ENCODE measurements at places on chromosomes 3 and 15. TPM values are rescaled to one million over a fixed set of nuclear protein-coding genes. Genes with fewer than 3 reads are reported as not detected.

DNA sequence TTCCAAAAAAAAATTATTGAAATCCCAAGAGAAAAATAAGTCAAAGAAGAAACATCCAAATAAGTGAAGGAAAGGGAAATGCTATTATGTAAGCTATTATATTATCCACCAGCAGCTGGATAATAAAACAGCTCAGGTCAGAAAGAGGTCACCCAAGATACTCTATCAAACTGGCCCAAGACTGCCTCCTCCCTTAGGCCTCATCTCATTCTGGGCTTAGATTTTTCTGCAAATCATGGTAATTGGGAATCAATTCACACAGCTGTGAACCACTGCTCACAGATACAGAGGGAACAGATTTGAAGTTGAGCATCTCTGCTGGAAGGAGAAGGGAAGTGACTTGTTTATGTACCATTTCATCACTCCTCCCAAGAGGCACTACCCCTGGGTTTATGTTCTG is 294.6 kb upstream of the DPPA4 start:
- H3K27ac ChIP-seq = no peak overlapping the region
- H3K36me3 ChIP-seq = no peaks in the 10 kb centered on the region
- H3K4me3 ChIP-seq = no peak overlapping the region

PCYT1A gene
- 41.8 TPM for total RNA-seq

DNA sequence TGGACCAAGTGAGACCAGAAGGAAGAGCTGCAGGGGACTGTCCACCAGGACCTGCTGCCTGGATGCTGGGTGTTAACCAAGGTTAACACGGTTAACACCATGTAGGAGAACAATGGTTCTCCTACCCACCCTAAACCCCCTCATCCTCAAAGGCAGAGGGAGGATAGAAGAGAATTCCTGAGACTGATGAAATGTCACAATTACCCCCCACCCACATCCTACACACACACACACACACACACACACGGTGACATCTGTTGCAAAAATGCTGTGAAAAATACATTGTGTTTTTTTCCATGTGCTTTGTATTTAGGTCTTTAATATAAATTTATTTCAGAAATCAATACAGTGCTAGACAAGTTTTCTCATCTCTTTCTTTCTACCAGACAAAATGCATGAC is 113.9 kb upstream of the HES1 start:
- H3K27me3 ChIP-seq = no peaks in the 10 kb centered on the region
- H3K36me3 ChIP-seq = no peaks in the 10 kb centered on the region
- H3K27ac ChIP-seq = no peak overlapping the region

CELF6 gene
- 7.3 TPM for total RNA-seq

GRCh38 chr15:66124651-66125050 is 128.9 kb downstream of the MEGF11 start:
- no peaks in the 10 kb centered on the region for H3K27me3 ChIP-seq
- H3K4me3 ChIP-seq = no peak overlapping the region
- no peak overlapping the region for H3K27ac ChIP-seq
- no peak for DNase-seq
- H3K36me3 ChIP-seq = no peaks in the 10 kb centered on the region

DNA sequence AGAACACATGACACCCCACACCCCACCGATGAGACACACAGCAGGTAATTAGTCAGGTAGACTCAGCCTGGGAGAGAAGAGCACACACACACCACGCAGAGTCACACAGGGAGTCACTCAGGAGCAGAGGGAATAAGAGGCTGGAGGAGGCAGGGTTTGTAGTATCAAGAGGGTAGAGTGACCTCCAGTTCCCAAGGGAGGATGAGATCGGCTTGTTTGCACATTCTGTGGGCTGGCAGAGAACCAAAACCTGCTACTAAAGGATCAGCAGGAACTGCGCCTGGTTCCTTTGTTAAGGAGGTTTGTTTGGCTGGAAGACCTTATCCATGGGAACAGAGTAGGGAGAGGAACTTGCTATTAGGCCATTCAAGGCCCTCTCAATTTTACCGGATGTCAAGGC is 281.4 kb upstream of the SLCO3A1 start:
- H3K27ac ChIP-seq = no peak overlapping the region
- no peaks in the 10 kb centered on the region for H3K4me1 ChIP-seq
- H3K4me3 ChIP-seq = no peak overlapping the region
- H3K36me3 ChIP-seq = no peaks in the 10 kb centered on the region
- DNase-seq = no peak
- no peaks in the 10 kb centered on the region for H3K27me3 ChIP-seq

NEIL1 gene
- total RNA-seq = 79.5 TPM

MASP1 gene
- total RNA-seq = 22.1 TPM

MELTF gene
- 9.0 TPM for total RNA-seq

DNA sequence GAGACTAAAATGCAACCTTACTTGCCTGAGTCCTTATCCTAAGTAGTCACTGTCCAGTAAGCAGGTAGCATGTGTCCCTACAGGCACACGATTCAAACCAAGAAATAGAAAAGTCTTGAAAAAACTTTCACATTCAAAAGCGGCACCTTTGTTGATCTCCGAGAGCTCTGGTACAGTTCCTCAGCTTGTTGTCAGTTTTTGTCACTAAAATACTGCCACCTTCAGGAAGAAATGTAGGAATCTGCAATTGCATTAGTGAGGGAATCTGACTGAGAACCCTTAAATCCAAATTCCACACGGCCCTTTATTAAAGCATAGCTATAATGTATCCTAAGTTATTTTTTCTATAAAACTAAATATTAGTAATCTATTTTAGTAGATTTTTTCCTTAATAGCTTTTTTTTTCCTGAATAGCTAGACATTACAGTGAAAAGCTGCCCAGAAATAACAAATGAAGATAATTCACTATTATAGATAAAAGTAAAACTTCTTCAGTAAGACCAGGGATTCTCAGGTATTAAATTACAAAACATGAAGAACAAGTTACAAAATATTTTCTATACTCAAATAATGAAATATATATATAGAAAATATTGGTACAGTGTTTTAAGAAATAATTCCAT is 44.0 kb downstream of the CCDC54 start:
- no peaks in the 10 kb centered on the region for H3K36me3 ChIP-seq
- H3K27ac ChIP-seq = no peak overlapping the region
- DNase-seq = peak; percentile 25
- H3K27me3 ChIP-seq = no peaks in the 10 kb centered on the region

DNA sequence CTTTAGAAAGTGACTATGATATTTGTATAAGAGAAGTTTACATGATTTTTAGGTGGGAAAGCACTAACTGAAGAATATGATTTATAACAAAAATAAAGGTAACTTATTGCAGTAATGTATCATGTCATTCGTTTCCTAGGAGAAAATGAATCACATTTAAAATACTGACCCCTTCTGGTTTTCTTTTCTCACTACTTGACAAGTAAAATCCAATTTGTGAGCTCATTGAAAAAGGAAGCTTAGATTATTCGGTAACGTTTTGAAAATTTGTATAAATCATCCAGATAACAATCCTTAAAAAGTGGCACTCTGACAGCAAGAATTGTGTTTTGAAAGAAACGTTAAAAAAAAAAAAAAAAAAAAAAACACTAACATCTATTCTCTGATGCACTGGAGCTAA is 39.0 kb downstream of the NSUN3 start:
- DNase-seq = no peak
- H3K27ac ChIP-seq = no peak overlapping the region
- no peaks in the 10 kb centered on the region for H3K4me1 ChIP-seq
- H3K36me3 ChIP-seq = no peaks in the 10 kb centered on the region
- H3K4me3 ChIP-seq = no peak overlapping the region
- no peaks in the 10 kb centered on the region for H3K27me3 ChIP-seq

DNA sequence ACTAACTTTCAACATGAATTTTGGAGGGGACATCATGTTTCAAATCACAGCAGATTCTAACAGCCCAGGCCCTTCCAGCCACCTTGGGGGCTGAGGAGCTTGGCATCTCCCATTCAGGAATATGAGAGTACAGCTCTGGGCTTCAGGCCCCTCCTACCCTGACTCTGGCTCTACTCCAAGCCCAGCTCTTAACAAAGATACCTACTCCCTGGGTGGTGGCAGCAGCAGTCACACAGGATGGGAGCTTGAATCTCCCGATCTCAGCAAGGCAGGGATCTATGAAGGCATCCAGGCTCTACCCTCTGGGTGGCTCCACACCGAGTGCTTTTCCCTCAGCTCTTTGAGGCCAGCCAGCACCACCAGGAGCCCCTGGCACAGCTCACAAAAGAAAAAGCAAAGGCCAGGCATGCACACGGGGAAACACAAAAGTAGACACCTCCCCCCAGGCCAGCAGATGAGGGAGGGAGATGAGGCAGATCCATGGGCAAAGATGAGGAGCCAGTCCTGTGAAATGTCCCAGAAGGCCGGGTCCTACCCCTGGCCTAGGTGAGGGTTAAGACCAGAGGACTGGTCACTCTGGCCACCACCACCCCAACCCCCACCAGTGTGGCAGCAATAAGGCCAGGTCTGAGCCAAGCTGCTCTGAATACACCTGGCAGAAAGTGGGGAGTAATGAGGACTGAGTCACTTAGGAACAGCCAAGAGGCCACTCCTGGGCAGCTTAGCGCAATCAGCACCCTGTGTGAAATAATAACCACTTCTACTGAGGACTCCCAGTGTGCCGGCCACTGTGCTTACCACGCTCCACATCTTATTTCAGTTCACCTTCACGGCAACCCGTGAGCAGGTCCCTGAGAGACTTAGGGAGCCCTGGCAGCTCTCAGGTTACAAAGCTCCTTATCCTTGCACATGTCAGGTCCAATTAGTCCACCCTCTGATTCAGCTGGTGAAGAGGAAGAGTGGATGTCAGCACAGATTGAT is 24.3 kb downstream of the PLA2G4F start:
- H3K4me1 ChIP-seq = no peaks in the 10 kb centered on the region
- no peak overlapping the region for H3K27ac ChIP-seq
- DNase-seq = no peak
- no peaks in the 10 kb centered on the region for H3K36me3 ChIP-seq
- no peaks in the 10 kb centered on the region for H3K27me3 ChIP-seq
- H3K4me3 ChIP-seq = no peak overlapping the region

PML gene
- 122 TPM for total RNA-seq

GNAT1 gene
- total RNA-seq = not detected

- H3K4me1 ChIP-seq = no peaks in the 10 kb centered on the region
- no peak overlapping the region for H3K4me3 ChIP-seq
- H3K36me3 ChIP-seq = no peaks in the 10 kb centered on the region
- H3K27ac ChIP-seq = no peak overlapping the region
- no peaks in the 10 kb centered on the region for H3K27me3 ChIP-seq
- no peak for DNase-seq
Measured at GRCh38 chr3:138673641-138674530, 65.3 kb downstream of the FAIM start.

UQCC5 gene
- 16.5 TPM for total RNA-seq

GRCh38 chr15:95663156-95664100 is 667.1 kb upstream of the NR2F2 start:
- no peaks in the 10 kb centered on the region for H3K4me1 ChIP-seq
- no peak overlapping the region for H3K27ac ChIP-seq
- no peaks in the 10 kb centered on the region for H3K27me3 ChIP-seq
- H3K36me3 ChIP-seq = no peaks in the 10 kb centered on the region
- no peak overlapping the region for H3K4me3 ChIP-seq
